Osteocyte (in vitro differentiated cells): ENCODE measurements at places on chromosomes 11 and 22. TPM values are rescaled to one million over a fixed set of nuclear protein-coding genes. Genes with fewer than 3 reads are reported as not detected.

GRCh38 chr11:126216526-126217305 is 5.1 kb downstream of the FAM118B start:
- no peak for DNase-seq

DNA sequence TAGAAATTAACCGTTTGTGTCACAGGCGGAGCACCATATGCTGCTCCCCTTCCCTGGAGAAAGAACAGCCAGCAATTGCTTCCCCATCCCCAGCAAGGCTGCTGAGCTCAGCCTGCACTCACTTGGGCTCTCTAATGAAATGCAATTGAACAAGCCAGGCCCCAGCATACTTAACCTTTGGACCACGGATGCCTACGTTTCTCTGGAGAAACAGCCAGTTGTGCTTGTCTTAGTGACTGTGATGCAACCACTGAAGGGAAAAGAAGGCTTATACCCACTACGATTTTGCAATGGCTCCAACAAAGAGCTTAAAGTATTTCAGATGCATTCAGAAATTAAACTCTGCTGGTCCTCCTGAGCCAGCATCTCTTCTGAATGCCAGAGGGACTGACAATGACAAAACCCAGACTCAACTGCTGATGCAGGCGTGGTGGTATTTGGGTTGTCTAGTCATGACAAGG is 51.3 kb upstream of the SESN3 start:
- DNase-seq, result no peak

DNA sequence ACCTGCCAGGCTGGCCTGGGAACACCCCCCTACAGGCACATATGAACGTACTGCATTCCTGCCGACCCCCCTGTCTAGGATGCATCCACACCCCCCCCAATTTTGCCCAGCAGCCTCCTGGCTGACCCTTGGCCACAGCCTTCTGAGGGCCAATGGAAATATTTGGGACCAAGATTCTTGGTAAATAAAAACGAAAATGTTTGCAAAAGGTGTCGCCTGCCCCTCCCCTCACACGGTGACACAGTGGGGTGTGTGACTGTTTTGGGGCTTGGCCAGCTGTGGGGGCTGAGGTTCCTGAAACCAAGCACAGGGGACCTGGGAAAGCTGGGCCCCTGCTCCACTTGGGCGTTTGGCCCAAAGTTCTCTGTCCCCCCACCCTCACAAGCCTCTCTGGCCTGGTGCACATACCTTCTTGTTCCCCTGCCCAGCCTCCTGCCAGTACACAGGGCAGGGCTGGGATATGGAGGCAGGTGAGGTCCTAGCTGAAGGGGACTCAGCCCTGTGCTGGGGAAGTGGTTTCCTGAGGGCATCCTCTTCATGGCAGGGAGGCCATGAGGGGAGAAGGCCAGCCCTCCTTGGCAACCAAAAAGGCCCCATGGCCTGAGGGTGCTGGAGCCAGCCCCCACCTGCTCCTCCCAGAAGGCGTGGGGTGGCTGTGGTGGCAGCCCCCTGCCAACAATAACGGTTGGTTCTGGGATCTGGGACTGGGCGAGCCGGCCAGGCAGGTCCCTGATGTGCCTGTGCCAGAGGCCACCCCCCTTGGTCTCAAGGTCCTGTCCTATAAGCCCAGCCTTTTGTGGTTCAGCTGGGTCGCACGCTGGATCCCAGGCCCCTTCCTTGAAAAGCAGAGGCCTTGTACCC is 2.1 kb upstream of the CRACR2B start:
- DNase-seq, result no peak

DNA sequence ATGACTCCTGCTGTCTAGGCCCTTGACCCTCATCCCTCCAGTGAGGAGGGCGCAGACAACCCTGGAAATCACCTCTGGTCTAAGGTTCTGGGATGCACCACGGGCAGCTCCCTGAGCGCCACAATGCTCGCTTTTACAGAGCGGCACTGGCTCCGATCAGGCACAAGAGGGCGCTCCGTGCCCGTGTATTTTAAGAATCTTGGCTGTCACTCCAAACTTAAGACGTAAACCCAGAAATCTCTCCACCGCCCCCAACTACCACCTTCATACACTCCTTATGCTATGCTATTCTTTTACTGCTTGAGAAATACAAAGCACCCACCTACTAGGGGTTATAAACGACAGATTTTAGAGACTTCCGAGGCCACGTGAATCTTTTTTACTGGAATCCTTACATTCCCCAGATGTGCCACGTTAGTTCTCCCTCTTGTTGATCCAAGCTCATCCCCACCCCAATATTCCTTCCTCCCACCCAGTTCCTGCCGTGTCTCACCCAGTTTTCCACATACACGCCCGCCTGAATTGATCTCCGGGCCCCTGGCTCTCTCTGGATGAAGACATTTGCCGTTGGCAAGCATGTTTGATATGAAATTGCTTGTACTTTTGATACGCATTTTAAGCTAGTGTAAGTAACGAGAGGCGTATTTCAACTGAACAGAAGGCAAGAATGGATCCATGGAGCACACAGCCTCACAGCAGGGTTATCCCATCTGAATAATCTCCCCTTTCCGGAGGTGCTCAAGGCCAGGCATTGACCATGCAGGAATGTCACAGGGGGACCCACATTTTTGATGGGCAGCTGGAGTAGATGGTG is 453.5 kb downstream of the OPCML start:
- no peak for DNase-seq

GRCh38 chr22:29093501-29094300 is 20.9 kb downstream of the KREMEN1 start:
- no peak for DNase-seq

GRCh38 chr11:63179432-63180041 is 35.5 kb upstream of the SLC22A24 start:
- no peak for DNase-seq

DNA sequence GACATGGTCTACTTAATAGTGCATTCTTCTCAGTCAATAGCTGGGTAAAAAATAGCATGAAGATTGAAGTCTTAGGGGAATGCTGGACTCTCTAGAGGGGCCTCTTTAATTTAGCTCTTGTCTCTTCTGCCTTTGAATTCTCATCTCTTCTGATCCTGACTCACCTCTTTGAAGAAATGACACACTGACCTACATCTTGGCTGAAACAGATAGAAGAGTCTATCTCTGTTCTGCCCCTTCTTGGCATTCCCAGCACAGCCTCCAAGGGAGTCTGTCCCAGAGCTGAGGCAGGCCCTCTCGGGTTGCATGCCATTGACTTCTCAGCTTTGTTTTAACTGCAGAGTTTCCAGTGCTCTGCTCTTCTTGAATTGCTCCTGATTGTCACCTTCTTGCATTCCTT is 55.7 kb downstream of the PTPRJ start:
- no peak for DNase-seq

- DNase-seq, result peak; percentile 70
Measured at GRCh38 chr11:1200611-1201191, 22.2 kb upstream of the MUC5B start.

DNA sequence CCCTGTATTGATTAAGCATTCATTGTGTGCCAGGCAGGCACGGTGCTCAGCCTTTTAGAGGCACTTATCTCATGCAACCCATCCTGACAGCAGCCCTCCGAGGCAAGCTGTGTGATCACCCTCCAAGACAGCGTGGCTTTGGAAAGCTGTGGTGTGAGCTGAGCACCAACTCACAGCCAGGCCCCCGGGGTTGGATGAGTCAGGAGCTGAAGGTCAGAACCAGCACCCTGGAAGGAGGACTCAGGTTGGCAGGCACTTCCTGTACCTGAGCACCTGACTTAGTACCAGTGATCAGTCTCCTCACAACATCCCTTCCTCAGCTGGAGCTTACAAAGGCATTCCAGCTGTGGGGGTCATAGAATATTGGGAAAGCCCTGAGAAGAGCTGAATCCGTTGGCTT is 9.0 kb downstream of the PATZ1 start:
- DNase-seq, result no peak

DNA sequence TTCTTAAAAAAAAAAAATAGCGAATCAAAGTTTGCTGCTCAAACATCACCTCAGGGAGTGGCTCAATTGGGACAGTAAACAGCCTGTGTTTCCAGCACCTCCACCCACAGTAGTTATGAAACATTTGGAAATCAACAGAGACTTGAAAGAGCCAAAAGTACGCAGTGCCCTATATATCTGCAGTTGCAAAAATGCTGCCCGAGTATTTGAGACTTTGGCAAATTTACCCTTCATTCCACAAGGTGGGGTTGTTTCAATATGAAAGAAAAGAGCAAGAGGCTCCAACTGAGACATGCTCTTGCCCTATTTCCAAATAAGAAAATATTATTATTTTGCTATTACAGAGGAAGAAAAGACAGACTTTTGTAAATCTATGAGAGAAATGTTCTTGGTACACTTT is 851.1 kb upstream of the RAG2 start:
- no peak for DNase-seq

GRCh38 chr22:43969989-43970755 is 14.9 kb downstream of the SAMM50 start:
- DNase-seq, result no peak

DNA sequence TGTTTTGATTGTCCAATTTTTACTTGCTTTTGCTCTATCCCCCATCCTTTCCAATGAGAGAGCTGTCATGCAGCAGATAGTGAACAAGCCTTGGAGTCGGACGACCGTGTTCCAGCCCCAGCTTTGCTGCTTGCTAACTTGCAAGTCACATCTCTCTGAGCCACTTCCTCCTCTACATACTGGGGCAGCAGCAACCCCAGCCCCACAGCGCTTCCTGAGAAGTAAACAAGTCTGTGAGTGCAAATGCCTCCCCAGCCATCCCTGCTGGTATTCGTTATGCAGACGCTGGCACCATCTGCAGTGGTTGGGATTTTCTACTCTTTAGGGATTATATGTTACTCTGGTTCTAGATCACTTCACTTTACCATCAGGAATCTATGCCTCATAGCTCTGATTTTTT is 35.0 kb downstream of the TPBGL start:
- no peak for DNase-seq

DNA sequence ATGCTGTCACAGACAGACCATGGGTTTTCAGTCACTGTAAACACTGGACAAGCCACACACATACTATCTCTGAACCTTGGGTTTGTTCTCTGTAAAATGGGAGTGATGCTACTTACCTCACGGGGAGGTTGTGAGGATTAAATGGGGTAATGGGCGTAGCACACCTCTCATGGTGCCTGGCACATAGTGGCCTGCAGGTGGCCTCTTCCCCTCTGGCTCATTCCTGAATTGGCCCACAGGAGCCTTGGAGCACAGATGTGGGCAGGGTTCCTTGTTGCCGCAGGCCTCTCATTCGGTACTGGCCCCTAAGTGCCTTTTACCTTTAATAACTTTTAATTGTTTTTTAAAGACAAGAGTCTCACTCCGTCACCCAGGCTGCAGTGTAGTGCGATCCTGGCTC is 11.7 kb downstream of the MICAL2 start:
- DNase-seq, result no peak

DNA sequence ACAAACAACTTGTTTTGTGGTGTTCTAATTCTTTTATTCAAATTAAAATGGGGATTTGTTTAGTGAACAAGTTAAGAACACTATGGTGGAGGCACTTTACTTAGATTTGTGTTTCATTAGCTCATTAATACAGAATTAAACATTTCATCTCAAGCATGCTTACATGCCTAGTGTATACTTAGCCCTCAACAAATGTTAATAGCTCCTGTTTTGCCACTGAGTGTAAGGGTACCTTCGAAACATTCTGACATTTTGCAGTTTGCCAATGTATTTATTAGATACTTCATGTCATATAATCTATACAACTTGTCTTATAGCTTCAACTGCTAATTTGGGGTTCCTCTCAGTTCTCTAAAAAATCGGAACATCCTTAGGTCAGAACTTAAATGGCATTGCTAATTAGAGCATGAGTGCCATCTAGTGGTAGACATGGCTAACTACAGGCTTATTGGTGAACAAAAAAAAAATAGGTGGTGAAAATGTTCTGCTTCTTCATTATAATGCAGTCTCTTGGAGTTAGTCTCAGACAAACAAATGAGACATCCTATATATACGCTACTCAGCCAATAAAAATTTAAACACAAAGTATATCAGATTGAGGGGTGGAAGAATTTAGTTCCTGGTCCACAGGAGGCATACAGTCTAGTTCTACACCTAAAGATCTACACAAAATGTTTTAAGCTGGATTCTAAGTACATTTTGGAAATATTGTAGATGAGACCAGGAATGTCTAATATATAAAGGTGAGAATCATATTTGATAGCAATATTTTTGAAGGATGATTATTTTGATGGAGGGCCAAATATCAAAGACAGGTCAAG is 4.9 kb upstream of the CNTN5 start:
- DNase-seq, result no peak

- DNase-seq, result no peak
Measured at GRCh38 chr11:130304651-130305050, 10.1 kb downstream of the ZBTB44 start.

DNA sequence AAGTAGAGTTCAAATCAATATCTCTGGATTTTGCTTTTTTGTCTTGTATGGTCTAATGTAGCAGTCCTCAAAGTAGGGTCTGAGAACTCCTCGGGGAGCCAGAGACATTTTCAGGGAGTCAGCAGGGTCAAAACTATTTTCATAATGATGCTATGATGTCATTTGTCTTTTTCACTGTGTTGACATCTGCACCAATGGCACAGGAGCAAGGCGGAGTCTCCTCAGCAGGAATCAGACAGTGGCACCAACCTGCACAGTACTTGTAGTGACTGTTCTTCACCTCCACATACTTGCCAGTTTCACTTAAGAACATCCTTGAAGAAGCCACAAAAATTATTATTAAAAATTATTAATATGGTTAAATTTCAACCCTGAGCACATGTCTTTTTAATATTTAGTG is 14.9 kb upstream of the FXYD6 start:
- DNase-seq, result no peak

- no peak for DNase-seq
Measured at GRCh38 chr11:57276971-57277675, 40.1 kb upstream of the APLNR start.

- DNase-seq, result peak; percentile 67
Measured at GRCh38 chr11:134843020-134843419, 431.0 kb upstream of the B3GAT1 start.

DNA sequence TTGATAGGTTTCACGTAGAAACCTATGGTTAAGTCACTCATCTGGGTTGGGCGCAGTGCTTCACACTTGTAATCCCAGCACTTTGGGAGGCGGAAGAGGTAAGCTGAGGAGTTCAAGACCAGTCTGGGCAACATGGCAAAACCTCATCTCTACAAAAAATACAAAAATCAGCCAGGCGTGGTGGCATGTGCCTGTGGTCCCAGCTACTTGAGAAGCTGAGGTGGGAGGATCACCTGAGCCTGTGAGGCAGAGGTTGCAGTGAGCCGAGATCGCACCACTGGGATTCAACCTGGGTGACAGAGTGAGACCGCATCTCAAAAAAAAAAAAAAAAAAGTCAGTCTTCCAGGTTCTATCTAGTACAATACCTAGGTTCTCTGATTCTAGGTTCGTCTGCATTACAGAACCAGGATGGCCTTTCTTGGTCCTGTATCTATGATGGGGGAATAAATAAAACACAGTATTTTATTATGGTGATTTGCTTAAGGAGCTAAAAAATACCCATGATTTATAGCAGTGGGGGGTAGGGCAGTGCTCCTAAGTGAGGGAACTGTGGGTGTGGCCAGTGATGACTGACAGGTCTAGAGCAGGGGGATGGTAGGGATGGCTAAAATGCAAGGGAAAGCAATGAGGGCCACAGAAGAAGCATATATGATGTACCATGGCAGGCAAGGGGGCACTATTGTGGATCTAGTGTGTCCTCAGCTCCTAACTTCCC is 65.5 kb upstream of the NUP160 start:
- DNase-seq, result no peak

The DERL3 gene
- 0.52 and 0.56 TPM in 2 replicates for total RNA-seq

The TBX1 gene
- 22.5 and 24.2 TPM in 2 replicates for total RNA-seq

The CRYBB1 gene
- not detected in 2 replicates for total RNA-seq

The ART1 gene
- total RNA-seq, result not detected in 2 replicates

The NRGN gene
- 0.97 and 1.0 TPM in 2 replicates for total RNA-seq

The MS4A8 gene
- not detected in 2 replicates for total RNA-seq

The SHANK2 gene
- 0.03 and 0.16 TPM in 2 replicates for total RNA-seq

The MPPED1 gene
- total RNA-seq, result not detected in 2 replicates

The OR51E2 gene
- 0.40 and 0.76 TPM in 2 replicates for total RNA-seq
